Naive thymus-derived CD8-positive, alpha-beta T cell (primary cell): ENCODE measurements at places on chromosomes 2 and 18.

- DNase-seq, result no peak
Measured at GRCh38 chr2:68403199-68403644, 38.1 kb downstream of the PLEK start.

GRCh38 chr2:197079414-197079813 is 152.9 kb upstream of the PGAP1 start:
- no peak for DNase-seq

DNA sequence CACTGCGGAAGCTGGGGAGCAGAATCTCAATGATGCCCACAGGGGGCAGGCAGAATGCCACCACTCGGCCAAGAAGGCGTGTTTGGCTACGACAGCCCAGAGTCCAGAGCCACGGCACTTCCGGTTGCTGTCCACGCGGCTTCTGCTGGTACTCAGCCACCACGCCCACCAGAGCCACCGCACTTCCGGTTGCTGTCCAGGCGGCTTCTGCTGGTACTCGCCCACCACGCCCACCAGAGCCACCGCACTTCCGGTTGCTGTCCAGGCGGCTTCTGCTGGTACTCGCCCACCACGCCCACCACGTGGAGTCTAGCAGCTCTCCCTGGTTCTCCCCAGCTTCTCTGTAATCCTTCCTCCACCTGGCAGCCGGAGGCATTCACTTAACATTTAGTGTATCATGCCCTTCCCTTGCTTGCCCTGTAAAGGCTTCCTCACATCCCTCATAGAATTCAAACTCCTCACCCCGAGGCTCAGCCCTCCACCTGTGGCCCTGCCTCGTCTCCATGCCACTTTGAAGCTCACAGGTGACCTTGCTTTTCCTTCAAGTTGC is 40.1 kb upstream of the APCDD1 start:
- no peak for DNase-seq

GRCh38 chr2:46521215-46521683 is 41.9 kb downstream of the TMEM247 start:
- no peak for DNase-seq

- DNase-seq, result no peak
Measured at GRCh38 chr2:219611866-219612576, 14.4 kb downstream of the STK11IP start.

DNA sequence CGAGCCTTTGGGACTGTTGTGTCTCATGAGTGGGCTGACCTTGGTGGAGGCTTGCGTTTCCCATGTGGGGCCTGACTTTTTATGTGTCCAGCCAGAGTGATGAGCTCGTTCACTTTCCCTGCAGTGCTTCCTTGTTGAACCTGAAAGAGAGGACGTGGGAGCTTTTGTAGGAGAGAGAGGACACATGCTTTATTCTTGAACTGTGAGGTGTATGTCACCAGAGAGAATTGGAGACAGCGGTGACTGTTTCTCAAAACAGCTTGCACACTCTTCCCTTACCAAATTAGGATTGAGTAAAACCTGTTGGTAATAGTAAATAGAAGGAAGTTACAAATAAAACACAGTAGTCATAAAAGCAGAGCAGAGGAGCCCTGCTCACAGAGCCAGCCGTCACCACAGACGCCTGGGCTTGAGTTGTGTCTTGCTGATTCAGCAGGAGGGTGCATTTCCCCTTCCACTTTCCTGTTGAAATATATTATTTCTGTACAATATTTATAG is 60.7 kb downstream of the INPP4A start:
- no peak for DNase-seq

DNA sequence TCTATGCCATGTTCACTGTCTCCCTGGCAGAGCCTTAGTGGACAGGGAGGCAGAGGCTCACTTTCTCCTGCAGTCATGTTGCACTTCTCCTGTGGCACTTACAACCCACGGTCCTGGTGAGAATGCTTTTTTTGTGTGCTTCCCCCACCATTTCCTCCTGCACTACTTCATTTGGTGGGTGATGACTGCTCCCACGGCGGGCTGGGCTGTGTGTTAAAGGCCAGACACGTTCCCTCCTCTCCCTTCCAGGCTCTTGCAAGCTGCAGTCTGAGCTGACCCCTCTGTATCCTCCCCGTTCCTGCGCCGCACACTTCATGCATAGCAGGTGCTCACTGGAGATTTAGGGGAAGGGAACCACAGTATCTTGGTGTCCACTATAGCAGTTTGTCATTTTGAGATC is 170.5 kb downstream of the CELF4 start:
- no peak for DNase-seq

- no peak for DNase-seq
Measured at GRCh38 chr2:8592736-8593135, 89.1 kb upstream of the ID2 start.

- DNase-seq, result no peak
Measured at GRCh38 chr2:166881177-166881576, 7.1 kb upstream of the XIRP2 start.

- no peak for DNase-seq
Measured at GRCh38 chr2:140410695-140411094, 1630.5 kb upstream of the NXPH2 start.

- no peak for DNase-seq
Measured at GRCh38 chr2:138245310-138245709, 256.3 kb upstream of the SPOPL start.

DNA sequence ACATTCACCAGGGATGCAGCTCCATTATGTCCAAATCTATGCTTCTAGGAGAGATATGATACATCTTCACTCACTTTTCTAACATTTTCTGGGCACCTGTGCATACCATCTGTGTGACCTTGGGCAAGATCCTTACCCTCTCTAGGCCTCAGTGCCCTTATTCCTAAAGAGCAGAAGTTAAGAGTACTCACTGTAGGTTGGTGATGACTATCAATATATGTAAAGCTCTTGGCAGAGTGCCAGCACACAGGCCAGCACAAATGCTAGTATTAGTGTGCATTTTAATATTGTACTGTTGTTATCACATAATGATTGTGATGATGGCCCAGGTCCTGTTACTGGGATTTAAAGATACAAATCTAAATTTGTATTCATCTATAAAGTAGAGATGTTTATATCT is 199.2 kb downstream of the RAD51AP2 start:
- no peak for DNase-seq

DNA sequence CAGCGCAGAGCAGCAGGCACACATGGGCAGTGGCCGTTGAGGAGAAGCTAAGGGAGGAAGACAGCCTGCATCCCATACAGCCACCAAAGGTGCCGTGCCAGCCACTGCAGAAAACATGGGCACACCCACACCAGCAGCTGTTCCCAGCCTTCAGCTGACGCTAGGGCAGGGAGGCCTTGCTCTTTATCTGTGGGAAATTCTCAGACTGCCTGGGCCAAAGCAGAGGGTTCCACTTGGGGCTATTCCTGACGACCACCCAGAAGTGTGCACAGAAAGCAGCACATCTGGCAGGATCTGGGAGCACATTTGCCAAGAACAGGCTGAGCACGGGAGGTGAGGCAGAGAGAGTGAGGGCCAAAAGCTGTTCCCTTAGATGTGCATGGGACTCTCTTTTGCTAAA is 101.3 kb upstream of the SOX11 start:
- DNase-seq, result no peak

DNA sequence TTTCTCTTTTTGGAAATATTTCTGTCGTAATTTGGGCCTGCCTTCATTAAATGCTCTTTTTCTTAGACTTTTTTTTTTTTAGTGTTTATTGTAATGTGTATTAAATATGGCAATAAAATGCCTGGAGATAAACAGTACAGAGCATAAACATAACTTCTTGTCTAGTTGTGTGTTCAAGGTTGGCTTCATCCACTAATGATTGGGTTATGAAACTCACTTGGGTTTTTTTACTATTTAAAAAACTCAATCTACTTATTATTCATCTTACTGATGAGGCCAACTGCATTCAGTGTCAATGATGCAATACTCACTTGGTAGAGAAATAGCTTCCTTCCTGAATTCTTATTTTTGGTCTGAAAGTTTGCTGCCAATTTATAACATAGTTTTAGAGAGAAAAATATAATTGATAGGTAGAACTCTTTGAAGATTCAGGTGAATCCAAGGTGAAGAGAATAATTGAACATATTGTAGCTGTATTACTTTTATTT is 144.2 kb upstream of the NABP1 start:
- DNase-seq, result no peak

- no peak for DNase-seq
Measured at GRCh38 chr2:168802859-168803725, 655 bp downstream of the NOSTRIN start.

DNA sequence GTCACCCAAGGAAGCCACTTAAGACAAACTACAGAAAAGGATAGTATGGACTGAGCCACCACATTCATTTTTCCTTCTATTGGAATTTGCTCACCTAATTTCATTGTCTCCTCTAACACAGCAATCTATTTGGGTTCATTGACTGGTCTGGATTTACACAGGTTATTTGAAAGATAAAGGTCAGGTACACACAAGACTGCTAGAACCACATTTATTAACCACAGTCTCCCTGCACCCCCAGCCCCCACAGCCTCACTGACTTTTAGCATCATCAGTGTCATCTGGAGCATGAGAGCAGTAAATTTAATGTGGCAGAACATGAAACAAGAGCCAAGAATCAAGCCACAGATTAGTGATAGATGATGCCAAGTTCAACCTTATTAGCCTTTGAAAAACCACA is 226.9 kb upstream of the GYPC start:
- no peak for DNase-seq

- DNase-seq, result no peak
Measured at GRCh38 chr2:197793456-197793855, 8.3 kb upstream of the BOLL start.

- no peak for DNase-seq
Measured at GRCh38 chr2:99488539-99489062, 1.2 kb downstream of the REV1 start.

GRCh38 chr2:138777996-138778395 is 2.2 kb downstream of the NXPH2 start:
- no peak for DNase-seq

GRCh38 chr2:237643582-237644380 is 16.4 kb downstream of the LRRFIP1 start:
- DNase-seq, result no peak

DNA sequence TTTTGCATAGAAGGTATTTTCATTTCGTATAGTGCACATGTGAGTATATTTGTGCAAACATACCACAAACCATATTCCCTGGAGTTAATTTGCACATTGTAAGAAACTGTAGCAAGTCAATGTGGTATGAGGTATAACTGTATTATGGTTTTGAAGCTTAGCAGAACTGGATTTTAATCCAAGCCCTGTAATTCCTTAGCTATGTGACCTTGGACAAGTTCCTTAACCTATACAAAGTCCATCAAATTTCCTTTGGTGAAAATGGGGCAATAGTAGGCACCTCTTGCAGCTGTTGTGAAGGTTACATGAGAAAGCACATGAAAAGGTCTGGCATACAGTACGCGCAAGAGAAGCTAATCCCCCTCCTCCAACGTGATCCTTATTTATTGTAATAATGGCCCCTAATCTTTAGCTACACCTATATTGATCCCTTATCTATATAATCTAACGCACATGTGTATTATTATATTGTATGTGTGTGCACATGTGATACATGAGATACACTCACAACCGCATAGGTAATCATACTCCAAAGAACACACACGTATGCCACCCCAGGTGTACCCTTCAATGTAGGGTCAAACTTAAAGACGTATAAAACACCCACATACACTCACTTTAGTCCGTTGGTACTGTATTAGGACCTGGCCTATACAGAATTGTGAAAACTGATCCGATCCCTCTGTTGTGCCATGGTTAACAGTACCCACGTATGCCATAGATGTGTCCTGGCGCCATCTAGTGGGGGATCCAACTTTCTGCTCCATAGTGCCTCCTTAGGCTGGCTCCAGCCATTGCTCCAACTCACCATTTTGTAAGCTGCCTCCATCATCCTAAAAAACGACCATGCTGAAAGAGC is 402.9 kb upstream of the SLC14A2 start:
- peak; percentile 31 for DNase-seq

- no peak for DNase-seq
Measured at GRCh38 chr2:218748741-218749441, 33.1 kb upstream of the CYP27A1 start.

DNA sequence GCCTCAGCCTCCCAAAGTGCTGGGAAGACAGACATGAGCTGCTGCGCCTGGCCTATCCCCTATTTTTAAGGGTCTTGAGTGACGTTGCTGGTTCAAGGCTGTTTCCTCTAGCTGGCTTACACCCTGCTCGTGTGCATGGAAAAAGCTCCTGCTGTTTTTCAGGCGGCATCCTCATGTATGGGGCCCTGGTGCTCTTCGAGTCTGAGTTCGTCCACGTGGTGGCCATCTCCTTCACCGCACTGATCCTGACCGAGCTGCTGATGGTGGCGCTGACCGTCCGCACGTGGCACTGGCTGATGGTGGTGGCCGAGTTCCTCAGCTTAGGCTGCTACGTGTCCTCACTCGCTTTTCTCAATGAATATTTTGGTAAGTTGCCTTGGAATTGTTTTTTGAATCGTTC is 22.0 kb upstream of the NFATC1 start:
- no peak for DNase-seq

DNA sequence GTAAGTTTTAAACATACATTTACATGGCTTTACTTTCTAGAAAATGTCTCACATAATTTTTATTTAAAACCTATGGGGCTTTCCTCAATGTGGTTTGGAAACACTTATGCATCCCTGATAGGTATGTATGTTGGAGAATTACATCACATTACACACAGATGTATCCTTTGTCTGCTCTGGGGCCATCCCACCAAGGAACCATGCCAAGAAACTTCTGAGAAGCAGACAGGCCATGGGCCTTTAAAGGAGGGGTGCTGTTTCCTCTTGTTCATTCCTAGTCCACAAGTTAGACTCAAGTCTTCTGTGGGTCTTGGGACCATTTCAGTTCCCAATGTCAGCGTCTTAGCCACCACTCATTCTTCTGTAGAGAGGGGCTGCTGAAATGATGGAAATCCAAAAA is 162.0 kb upstream of the SETBP1 start:
- DNase-seq, result no peak

DNA sequence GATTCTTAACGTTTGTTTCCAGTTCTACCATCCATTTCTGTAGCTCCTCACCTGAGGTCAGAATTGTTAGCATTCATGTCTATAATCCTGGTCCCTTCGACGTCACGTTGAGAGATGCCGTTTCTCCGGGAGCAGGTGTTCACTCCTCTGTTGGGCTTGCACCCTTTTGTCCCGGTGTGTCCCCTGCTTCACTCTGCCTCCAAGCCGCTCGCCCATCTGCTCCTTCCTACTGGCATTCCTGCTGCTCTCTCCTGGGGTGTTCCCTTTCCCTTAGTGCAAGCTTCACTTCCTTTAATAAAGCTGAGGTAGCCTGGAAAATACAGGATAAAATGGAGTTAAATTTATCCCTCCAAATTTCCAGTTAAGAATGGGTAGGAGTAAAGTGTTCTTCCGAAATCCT is 61.9 kb upstream of the CABYR start:
- DNase-seq, result no peak

DNA sequence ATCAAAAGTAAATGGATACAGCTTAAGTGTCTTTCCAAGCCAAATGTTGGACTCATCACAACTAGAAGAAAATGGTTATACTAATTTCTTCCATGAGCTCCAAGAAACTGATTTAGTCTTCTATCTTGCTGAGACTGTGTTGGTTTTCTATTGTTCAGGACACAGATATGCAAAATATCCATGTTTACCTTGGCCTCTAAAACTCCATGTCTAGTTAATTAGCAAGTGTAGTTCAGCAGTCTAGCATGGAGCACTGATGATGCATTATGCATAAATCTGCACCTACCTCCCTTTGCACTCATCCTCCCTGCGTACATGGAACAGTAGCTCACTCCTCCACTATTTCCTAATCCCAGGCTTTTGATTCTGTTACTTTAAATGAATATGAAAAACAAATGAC is 731.4 kb upstream of the CHAC2 start:
- DNase-seq, result no peak

- no peak for DNase-seq
Measured at GRCh38 chr2:160224060-160224459, 24.0 kb upstream of the ITGB6 start.
